ENCODE measurements at places on chromosomes 13 and 19.

- DNase-seq, result no peak
Observed at GRCh38 chr13:110961959-110962358, 47.1 kb upstream of the ANKRD10 start.

DNA sequence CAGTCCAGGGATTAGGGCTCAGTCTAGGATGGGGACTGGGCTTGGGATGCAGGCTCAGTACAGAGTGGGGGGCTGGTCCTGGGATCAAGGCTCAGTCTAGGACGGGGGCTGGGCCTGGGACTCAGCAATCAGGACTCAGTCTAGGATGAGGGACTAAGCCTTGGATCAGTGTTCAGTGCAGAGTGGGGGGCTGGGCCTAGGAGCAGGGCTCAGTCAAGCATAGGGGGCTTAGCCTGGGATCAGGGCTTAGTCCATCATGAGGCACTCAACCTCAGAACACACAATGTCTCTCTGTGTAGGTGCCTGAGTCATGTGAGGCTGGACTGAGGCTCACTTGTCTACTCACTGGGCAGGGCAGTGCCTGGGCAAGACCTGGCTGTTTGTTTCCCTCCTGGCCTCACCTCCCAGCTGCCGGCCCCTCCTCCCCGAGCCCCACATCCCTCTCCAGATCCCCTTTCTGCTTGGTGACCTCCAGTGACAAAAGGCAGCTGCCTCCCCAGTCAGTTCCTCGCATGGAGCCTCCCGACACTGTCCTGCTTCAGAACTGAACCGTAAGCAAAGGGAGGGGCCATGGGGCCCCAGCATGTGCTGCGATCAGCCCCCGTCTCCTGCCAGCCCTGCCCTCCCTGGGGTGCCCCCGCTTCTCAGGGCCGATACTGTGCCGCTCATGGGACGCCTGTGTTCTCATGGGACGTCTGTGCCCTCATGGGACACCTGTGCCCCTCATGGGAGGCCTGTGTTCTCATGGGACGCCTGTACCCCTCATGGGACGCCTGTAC is 6.5 kb upstream of the S1PR4 start:
- DNase-seq, result no peak

DNA sequence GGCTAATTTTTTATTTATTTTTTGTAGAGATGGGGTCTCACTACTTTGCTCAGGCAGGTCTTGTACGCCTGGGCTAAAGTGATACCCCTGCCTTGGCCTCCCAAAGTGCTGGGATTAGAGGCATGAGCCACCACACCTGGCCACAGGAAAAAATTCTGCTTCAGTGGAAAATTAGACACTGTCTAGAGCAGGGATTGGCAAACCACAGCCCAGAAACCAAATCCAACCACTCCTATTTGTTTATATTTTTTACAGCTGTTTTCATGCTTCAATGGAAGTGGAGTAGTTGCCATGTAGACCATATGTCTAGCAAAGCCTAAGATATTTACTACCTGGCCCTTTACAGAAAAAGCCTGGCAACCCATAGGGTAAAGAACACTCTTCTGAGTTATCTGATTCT is 123.7 kb upstream of the MRI1 start:
- no peak for DNase-seq

- DNase-seq, result no peak
Observed at GRCh38 chr13:108168929-108169328, 46.4 kb downstream of the LIG4 start.

DNA sequence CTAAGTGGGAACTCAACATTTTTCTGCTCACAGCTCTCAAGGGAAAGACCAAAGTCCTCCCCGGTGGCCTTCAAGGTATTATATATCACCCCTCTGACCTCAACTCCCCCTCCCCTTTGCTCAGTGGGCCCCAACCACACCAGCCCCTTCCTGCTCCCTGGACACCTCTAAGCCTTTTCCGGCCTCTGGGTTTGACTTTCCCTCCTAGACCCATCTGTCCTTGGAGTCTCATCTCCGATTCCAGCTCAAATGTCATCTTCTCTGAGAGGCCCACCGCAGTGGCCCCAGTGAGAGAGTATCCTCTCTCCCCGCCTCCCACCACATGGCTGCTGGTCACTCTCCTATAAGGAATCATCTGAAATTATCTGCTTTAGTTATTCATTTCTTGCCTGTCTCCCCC is 941 bp upstream of the UHRF1 start:
- no peak for DNase-seq

DNA sequence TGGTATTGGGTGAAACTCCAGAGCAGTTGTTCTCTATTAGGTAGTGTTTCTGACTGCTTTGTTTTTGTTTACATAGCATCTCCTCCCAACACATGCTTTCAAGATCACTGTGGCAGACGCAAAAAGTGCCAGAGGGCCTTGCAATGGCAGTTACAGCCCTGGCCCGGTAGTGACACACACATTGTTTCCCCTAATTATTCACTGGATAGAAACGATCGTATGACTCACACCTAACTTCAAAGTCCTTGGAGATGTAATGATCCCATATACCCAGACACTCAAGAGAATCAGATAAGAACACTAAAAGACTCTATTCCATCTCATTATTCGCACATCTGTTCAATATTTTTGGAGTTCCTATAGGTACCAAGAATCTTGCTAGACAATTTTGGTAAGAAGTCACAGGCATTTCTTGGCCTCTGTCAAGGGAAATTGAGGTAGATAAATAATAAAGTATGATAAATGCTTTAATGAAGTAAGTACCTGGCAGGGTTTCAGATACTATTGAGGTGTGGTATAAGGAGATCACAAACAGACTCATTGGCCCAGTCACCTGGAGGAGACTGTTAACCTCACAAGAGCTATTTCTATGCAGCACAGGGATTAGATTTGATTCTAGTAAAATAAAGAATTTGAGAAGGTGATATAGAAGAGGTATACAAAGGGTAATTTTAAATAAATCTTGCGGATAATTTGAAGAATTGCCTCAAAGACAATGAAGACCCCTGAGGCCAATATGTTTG is 485.3 kb downstream of the SLITRK6 start:
- DNase-seq, result peak; percentile 4

DNA sequence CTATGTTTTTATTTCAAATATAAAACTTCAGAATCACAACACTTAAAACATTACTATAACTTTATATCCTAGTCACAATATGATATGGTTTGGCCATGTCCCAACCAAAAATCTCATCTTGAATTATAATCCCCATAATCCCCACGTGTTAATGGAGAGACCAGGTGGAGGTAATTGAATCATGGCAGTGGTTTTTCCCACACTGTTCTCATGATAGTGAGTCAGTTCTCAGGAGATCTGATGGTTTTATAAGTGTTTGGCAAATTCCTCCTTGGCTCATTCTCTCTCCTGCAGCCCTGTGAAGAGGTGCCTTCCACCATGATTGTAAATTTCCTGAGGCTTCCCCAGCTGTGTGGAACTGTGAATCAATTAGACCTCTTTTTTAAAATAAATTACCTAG is 307.6 kb downstream of the SPRY2 start:
- no peak for DNase-seq

DNA sequence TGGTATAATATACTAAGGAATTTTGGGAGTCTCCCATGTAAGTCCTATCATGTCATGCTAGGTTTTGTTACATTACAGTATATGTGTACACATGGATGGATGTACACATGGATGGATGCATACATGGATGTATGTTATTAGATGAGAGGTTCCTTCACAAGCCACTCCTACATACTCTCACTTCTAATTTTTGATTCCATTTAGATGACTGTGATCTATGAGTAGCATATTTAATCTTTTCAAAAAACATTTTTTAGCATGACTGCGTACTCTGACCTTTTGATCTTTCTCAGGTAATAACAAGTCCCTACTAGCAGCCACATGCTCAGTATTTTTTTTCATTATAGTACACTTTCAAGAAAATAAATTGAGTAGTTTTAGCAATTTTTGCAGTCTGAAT is 441.8 kb downstream of the SLITRK1 start:
- DNase-seq, result no peak

DNA sequence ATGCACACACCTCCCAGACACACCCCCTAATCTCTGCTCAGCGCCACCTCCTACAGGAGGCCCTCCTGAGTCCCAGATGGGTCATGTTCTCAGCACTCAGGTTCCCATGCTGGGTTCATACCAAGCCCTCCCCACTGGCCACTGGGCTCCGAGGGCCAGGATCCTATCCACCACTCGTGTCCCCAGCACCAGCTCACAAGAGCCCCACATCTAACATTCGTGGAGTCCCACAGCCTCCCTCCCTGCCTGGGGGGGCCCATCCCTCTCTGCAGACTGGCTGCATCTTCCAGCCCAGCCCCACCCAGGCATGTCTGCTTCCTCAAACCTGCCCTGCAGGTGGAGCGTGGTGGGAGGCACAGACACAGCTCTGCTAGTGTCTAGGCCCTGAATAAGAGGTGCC is 227.4 kb downstream of the TUBA3C start:
- DNase-seq, result no peak

All from AG04449 (cell line).